Colonic mucosa (tissue), 4 donors: ENCODE measurements at places on chromosomes 1 and 21.

DNA sequence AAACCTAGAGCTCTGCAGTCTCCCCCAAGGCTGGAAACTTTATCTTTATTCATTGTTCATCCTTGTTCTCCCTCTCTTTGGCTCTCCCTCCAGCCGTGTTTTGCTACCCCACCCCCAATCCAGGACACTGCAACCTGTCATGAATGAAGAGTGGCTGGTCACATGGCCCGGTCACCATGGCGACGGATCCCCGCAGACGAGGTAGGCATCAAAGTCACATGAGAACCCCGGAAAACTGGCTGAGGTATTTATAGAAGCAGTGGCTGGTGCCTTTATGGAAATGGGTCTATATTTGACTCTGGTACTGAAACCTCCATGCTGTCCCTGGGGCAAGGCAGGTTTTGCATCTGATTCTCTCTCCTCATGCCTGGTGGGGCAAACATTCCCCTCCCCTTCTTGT, 13.4 kb upstream of the SLC6A17 start:
- no peak for DNase-seq

DNA sequence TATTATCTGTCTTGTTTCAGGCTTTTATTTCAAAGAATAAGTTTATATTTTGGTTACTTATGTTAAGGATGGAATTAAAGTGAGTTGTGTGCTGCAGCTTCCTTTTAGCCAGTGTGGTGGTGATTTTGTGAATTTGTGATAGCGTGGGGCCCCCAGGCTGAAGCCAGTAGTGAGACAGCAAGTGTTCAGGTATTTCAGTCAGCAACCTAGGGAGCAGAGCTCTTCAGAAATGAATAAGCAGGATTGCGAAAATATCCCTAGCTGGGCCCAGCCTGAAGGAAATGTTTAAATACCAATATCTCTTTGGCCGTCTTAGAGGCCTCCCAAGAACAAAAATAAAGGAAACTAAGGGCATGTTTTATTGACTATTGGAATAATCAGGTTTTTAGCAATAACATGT, 150.8 kb upstream of the C1orf105 start:
- no peak for DNase-seq

GRCh38 chr21:35484032-35484431, 434.9 kb upstream of the RUNX1 start:
- no peak for DNase-seq

DNA sequence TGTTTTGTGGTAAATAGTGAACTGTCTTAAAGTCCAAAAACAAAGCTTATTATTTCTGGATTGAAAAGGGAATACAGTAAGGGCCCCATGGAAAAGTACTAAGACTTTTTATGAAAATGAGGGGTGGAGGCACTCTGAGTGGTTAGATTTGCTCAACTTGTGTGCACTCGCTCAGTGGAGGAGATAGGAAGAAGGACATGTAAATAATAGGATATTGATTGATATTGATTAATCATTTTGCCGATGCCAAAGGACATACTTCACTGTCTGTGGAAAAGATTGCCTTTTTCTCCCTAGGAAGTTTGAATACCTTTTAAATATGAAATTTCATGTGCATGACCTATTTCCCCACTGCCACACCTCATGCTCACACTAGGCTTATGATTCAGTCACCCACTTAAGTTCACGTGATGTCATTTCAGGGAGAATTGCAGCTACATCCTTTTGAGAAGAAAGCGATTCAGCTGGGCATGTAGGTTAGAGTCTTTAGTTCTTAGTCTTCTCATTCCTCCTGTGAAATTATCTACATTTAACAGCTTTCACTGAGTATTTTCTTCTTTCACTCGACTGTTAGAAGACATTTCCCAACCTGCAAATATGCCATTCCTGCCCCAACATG, 5.0 kb downstream of the MTR start:
- DNase-seq, result no peak

DNA sequence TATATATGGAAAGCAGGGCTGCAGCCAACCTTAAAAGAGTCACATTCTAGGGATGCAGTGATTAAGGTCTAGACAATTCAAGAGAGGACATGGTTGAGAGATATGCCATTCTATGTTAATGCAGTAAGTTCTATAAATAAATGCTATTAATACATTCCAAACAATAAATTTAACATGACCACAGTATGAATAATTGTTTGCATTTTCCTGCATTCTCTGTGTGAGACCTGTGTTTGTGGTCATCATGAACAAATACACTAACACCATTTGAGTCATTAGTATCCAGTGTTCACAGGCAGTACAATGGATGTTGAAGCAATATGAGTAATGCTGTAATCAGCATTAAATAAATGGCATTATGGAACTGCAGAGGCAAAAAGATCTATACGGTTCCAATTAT, 5.5 kb upstream of the ZRANB2 start:
- DNase-seq, result no peak

DNA sequence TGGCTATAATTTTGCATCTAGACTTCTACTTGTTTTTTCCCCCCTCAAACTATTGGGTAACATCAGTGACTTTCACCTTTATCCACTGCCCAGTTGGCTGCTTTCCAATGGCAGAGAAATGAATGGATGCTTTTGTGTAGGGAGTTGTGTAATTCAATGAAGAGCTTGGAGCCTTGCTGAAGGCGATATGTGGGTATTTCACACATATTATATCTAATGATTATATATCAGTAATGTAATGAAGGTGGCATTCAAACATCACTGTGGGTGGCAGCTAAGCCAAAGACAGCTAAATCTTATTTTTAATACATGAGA, 81.2 kb downstream of the TGFB2 start:
- DNase-seq, result no peak

DNA sequence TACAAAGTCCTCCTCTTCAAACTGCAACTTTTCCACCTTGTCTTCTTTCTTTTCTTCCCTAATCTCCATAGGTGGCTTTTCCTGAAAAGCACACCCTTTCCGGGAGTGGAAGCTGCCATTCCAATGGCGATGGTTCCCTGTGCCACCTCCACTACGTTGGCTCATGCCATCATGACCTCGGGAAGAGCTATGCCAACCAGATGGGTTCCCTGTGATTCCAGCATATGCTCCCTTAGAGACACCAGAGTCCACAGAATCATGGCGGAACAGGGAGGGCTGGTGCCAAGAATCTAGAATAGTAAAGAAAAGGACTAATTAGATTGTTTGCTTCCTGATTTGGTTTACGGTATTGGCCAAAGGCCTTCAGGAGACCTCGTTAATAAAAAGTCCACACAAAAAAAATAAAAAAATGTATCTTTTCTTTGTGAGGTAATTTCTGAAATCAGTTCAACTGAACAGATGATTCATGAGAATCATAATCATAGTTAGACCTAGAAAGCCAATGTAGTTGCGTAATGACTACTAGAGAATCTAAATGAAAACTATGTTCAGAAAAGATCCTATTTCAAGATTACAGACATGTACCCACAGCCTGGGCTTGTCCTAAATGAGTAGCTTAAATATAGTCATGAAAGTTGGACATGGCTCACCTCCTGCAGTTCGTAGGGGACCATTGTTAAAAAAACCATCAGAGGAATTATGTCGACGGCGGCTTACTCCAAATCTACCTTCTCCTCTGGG, 30.9 kb upstream of the CCDC17 start:
- no peak for DNase-seq

GRCh38 chr1:27108588-27108987, 46.3 kb downstream of the SLC9A1 start:
- no peak for DNase-seq

DNA sequence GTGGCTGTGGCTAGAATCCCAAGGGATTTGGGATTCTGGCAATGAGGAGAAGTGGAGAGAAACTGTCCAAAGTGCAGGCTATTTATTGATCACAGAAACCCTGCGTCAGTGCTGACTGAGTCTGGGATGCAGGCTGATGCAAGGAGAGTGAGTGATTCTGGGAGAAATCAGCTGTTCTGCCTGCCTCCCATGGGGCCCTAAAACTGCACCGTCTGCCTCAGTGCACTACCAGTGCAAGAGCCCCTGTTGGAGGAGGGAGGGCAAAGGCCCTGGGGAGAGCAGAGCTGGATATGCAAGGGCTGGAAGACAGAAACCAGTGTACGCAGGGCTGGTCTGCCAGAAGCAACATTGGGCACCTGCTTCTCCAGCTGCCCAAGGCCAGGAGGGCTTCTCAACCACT, 42.6 kb downstream of the C1orf198 start:
- no peak for DNase-seq
